Immature natural killer cell (primary cell): ENCODE measurements at places on chromosomes 5 and 9. TPM values are rescaled to one million over a fixed set of nuclear protein-coding genes. Genes with fewer than 3 reads are reported as not detected.

The ADGRD2 gene
- polyA plus RNA-seq: not detected

DNA sequence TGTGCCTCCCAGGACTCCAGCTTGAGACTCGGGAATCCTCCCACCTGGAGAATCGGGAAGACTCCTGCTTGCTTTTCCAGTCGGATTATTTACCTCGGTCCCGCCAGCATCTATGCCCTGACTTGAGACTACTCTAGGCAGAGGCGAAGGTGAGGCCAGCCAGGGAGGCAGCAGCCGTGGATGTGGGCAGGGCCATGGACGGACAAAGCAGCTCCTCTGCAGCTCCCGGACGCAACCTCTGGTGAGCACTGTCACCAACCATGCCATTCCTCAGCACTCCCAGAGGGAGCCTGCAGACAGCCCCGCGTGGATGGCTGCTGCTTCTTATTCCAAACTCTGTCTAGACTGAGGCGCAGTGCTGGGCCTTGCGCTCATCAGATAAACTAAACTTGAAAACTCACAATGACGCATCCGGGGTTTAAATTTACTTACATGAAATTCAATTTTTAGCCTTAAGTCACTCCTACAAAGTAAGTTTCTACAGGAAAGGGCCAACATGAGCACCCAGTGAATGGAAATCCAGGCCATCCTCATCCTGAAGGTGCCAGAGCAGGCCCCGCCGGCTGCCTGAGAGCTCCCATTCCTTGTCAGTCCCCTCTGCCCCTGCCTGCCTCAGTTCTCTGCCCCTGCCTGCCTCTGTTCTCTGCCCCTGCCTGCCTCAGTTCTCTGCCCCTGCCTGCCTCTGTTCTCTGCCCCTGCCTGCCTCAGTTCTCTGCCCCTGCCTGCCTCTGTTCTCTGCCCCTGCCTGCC, 17.8 kb downstream of the MED10 start:
- no peak overlapping the region for H3K4me3 ChIP-seq
- peaks cover 9% of the 10 kb centered on the region for H3K4me1 ChIP-seq
- H3K27me3 ChIP-seq: no peaks in the 10 kb centered on the region
- no peak for DNase-seq
- peaks cover 34% of the 10 kb centered on the region for H3K36me3 ChIP-seq

DNA sequence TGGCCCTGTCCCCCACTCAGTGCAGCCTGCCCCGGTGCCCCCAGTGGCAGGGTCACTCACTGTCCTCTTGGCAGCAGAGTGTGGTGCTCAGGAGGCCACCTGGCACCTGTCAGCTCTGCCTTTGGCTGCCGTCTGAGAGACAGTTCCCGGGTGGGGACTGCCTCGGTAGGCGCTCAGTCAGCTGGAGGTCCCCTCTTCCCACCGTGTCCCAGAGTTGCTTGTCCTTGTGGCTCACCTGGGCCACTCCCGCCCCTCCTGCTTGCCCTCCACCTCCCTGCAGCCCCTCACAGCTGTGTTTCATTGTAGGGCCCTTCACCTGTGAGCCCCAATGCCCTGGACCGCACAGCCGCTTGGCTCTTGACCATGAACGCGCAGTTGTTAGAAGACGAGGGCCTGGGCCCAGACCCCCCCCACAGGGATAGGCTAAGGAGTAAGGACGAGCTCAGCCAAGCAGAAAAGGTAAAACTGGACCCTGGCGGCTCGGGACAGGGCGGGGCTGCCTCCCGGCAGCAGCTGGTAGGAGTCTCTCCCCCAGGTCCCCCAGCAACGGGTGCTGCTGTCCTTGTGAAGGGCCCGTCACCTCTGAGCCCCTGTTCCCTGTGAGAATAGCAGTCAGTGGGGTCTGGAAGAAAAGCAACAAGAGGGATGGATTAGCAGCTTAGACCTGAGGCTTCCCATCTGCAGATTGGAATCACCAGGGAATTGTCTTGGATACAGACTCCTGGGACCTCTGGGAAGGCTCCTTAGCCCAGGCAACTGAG, 122.7 kb downstream of the DAB2IP start:
- H3K36me3 ChIP-seq: no peaks in the 10 kb centered on the region
- H3K4me3 ChIP-seq: no peak overlapping the region
- no peaks in the 10 kb centered on the region for H3K4me1 ChIP-seq
- DNase-seq: no peak
- no peak overlapping the region for H3K27ac ChIP-seq
- H3K27me3 ChIP-seq: no peaks in the 10 kb centered on the region

- no peaks in the 10 kb centered on the region for H3K4me1 ChIP-seq
- H3K27me3 ChIP-seq: no peaks in the 10 kb centered on the region
- DNase-seq: no peak
Observed at GRCh38 chr9:101325053-101325452, 59.8 kb downstream of the BAAT start.

GRCh38 chr5:134873987-134874830, at the start of gene TXNDC15:
TXNDC15 (plus strand) TSS chr5:134874371; CDS start chr5:134874428, 57 bp downstream.
- peak; percentile 87 for DNase-seq
- H3K27ac ChIP-seq: peak within 1 kb of the TSS; percentile 95
- peaks cover 36% of the 10 kb centered on the region for H3K4me1 ChIP-seq
- peaks cover 1% of the 10 kb centered on the region for H3K27me3 ChIP-seq
- H3K4me3 ChIP-seq: peak within 1 kb of the TSS; percentile 90
- H3K36me3 ChIP-seq: no peaks in the 10 kb centered on the region

DNA sequence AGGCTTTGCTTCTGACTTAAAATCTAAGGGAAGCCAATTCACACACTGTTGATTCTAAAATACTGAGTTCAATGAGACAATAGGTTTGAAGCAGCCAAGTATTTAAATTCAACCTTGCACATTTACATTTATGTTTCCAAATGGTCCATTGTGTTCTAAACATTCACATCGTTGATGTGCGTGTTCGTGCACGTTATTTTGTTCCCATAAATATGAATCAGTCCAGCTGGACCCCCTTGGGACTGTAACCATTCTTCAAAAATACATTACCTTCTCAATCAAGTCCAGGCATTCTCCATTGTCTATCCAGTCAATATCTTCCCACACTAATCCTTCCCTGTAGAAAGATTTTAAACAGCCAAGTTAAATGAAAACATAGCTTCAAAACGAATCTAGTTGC, 146.4 kb upstream of the RETREG1 start:
- DNase-seq: no peak
- peaks cover 12% of the 10 kb centered on the region for H3K4me1 ChIP-seq
- H3K36me3 ChIP-seq: no peaks in the 10 kb centered on the region
- H3K27me3 ChIP-seq: no peaks in the 10 kb centered on the region
- H3K27ac ChIP-seq: no peak overlapping the region

The CARTPT gene
- polyA plus RNA-seq: not detected

The MCTP1 gene
- polyA plus RNA-seq: 1.5 TPM

GRCh38 chr9:83622433-83622938, 457 bp upstream of the IDNK start:
- peaks cover 40% of the 10 kb centered on the region for H3K4me1 ChIP-seq
- peaks cover 3% of the 10 kb centered on the region for H3K36me3 ChIP-seq
- DNase-seq: no peak
- H3K4me3 ChIP-seq: peak overlapping the region; percentile 96

The CACNA1B gene
- polyA plus RNA-seq: not detected

The F2RL2 gene
- polyA plus RNA-seq: 0.49 TPM

The RASGEF1C gene
- polyA plus RNA-seq: not detected

DNA sequence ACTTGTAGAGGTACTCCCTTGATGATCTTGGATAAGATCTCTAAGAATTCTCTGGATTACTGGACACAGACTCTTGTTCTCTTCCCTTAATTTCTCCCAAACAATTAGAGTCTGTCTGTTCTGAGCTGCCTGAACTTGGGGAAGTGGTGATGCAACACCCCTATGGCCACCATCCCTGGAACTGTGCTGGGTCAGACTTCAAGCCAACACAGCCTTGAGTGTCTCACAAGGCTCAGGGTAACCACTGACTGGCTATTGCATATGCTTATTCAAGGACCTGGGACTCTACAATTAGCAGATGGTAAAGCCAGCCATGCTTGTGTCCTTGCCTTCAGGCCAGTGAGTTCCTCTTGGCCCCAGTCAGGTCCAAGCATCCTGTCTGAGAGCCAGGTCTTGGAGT, 504.5 kb downstream of the MAN2A1 start:
- H3K4me1 ChIP-seq: no peaks in the 10 kb centered on the region
- H3K27ac ChIP-seq: no peak overlapping the region
- H3K36me3 ChIP-seq: peaks cover 6% of the 10 kb centered on the region

- no peaks in the 10 kb centered on the region for H3K4me1 ChIP-seq
- no peaks in the 10 kb centered on the region for H3K36me3 ChIP-seq
- no peak overlapping the region for H3K4me3 ChIP-seq
- DNase-seq: no peak
- H3K27me3 ChIP-seq: no peaks in the 10 kb centered on the region
- H3K27ac ChIP-seq: no peak overlapping the region
Observed at GRCh38 chr5:105978011-105978410, 1692.7 kb downstream of the EFNA5 start.

GRCh38 chr9:113720495-113720894, 155.6 kb upstream of the ZNF618 start:
- peaks cover 4% of the 10 kb centered on the region for H3K4me1 ChIP-seq
- peaks cover 3% of the 10 kb centered on the region for H3K36me3 ChIP-seq
- H3K27ac ChIP-seq: no peak overlapping the region
- DNase-seq: no peak
- H3K4me3 ChIP-seq: no peak overlapping the region
- no peaks in the 10 kb centered on the region for H3K27me3 ChIP-seq

- H3K27ac ChIP-seq: no peak overlapping the region
- H3K36me3 ChIP-seq: no peaks in the 10 kb centered on the region
- H3K27me3 ChIP-seq: peaks cover 3% of the 10 kb centered on the region
- no peak overlapping the region for H3K4me3 ChIP-seq
- H3K4me1 ChIP-seq: no peaks in the 10 kb centered on the region
Observed at GRCh38 chr9:13382595-13382994, 103.1 kb upstream of the MPDZ start.

DNA sequence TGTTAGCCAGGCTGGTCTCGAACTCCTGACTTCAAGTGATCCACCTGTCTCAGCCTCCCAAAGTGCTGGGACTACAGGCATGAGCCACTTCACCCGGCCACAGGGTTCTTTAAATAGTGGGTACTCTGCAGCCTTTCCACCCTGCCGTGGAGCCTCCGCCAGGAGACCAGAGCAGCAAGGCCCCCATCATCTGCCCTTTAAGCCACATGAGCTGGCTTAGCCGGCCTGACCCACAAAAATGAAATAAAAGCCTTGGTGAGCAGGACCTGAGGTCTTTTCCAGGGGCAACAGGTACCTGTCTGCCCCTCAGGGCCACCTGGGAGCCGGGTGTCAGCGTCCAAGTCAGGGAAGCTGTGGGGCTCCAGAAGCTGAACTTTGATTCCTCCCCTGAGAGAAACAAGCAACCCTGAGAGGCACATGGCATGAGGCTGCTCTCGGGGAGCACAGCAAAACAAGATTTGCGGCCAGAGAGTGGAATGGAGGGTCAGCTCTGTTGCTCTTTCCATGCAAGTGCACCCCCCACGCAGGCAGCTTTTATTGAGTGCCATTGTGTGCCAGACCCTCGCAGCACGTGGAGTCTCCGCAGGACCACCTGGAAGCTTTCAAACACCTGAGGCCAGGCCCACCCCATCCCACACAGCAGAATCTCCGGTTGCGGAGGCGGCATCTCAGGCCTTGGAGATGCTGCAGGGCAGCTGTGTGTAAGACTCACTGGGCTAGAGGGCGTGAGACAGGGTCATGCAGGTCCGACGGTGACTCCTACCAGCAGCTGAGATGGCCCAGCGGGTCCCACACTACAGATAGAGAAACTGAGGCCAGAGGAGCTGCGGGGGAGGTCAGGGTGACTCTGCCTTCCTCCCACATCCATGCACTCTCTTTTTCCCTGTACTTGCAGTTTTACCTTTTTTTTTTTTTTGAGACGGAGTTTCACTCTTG, 4.8 kb upstream of the WNK2 start:
- H3K27me3 ChIP-seq: peaks cover 26% of the 10 kb centered on the region
- H3K27ac ChIP-seq: no peak overlapping the region
- H3K4me3 ChIP-seq: no peak overlapping the region
- DNase-seq: no peak
- no peaks in the 10 kb centered on the region for H3K36me3 ChIP-seq
- no peaks in the 10 kb centered on the region for H3K4me1 ChIP-seq

The FOXD4L5 gene
- not detected for polyA plus RNA-seq

- H3K4me1 ChIP-seq: no peaks in the 10 kb centered on the region
- no peak overlapping the region for H3K27ac ChIP-seq
- H3K27me3 ChIP-seq: no peaks in the 10 kb centered on the region
Observed at GRCh38 chr9:26375448-26375847, 517.2 kb downstream of the CAAP1 start.

GRCh38 chr9:33178972-33179697, 12.0 kb upstream of the B4GALT1 start:
- no peak overlapping the region for H3K27ac ChIP-seq
- H3K27me3 ChIP-seq: peaks cover 5% of the 10 kb centered on the region
- H3K4me1 ChIP-seq: peaks cover 1% of the 10 kb centered on the region
- no peak for DNase-seq

The FOXD4L4 gene
- not detected for polyA plus RNA-seq

DNA sequence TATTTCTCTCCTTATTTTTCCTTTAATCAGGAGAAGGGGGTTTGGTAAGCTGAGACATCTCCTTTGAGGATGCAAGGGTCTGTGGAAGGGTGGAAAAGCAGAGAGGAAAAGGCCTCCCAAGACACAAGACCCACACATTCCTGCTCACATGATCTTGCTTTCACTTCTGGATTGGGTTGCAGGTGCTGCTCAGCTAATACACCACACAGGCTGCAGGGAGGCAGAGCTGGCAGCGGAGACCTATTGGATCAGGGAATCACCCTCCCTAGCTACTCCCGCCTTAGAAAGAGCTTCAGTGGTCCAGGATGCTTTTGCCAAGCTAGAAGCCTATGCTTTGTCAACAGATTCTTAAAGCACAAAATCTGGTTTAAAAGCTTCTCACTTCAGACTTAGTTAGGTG, 87.6 kb upstream of the IL33 start:
- no peak overlapping the region for H3K4me3 ChIP-seq
- H3K36me3 ChIP-seq: no peaks in the 10 kb centered on the region
- H3K27me3 ChIP-seq: peaks cover 4% of the 10 kb centered on the region
- no peaks in the 10 kb centered on the region for H3K4me1 ChIP-seq
